M059J (cell line): ENCODE measurements at places on chromosomes 13 and 19. TPM values are rescaled to one million over a fixed set of nuclear protein-coding genes. Genes with fewer than 3 reads are reported as not detected.

DNA sequence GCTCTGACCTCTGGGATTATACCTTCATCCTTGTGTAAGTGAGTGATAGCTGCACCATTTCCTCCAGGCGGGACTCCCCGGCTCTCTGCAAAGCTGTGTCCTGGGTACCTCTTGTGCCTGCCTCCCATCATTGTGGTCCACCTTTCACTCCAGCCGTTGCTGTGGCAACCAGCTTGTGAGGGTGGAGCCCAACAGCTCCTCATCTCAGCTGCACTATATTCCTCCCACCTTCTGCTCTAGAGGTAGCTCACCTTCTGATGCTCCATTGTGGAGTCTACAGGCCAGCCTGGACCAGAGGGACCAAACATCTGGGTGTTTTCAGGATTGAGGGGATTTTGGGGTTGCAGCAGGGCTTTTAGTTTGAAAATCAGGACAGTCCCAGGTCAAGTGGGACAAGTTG is 708.2 kb downstream of the UQCRFS1 start:
- DNase-seq = no peak

LYPD3 gene
- total RNA-seq = 0.27 and 0.34 TPM in 2 replicates

GRCh38 chr13:37641391-37641790 is 42.8 kb upstream of the POSTN start:
- no peak for DNase-seq

DNA sequence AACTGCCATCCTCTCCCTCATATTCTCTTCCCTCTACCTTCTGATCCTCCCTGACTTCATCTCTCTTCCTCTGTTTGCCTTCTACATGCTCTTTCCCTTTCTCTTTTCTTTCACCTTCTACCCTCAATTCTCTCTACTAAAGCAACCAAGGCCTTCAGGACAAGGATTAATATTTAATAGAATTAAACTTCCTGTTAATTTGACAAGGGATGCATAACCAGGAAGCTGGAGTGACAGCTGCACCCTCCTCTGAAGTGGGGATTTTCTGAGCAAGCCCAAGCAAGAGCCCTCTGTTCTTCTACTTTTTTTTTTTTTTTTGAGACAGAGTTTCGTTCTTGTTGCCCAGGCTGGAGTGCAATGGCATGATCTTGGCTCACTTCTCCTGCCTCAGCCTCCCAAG is 63.4 kb upstream of the MED4 start:
- no peak for DNase-seq

CLC gene
- not detected in 2 replicates for total RNA-seq

DNA sequence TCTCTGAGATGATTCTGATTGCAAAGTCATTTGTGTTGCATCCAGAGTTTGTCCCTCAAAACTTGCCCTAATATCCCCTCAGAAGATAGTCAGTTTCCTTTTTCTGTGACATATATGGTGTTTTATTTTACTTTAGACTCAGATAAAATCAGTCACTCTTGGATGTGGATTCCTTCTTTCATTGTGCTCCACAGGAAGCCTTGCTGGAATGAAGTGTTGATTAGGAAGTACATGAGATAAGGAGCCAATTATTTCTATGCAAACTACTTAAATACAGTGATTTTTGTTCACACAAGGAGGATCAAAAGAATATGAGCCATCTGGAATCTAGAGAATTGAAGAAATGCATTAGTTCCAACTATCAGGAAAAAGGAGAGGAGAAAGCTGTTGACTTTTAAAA is 107.6 kb upstream of the RXFP2 start:
- no peak for DNase-seq

- no peak for DNase-seq
These were observed 340.5 kb downstream of the ZNF536 start for GRCh38 chr19:30712431-30713337.

- no peak for DNase-seq
These were observed 21.2 kb downstream of the ZNF675 start for GRCh38 chr19:23665651-23666410.
